ACHN (cell line): ENCODE measurements at places on chromosomes 13 and 19.

DNA sequence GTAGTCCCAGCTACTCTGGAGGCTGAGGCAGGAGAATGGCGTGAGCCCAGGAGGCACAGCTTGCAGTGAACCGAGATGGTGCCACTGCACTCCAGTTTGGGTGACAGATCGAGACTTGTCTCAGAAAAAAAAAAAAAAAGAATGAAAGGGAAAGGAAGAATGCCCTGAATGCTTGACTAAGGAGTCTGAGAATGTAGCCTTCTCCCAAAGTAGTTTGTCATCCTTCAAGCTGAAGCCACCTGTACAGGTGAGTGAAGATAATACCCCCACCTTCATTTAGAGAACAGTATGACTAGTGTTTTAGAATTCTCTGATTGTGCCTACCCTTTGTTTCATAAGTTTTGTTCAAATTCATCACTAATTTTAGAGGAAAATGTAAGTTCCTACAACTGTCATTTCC is 5.9 kb downstream of the RCBTB1 start:
- no peak for DNase-seq

- no peak for DNase-seq
Measured at GRCh38 chr19:30570194-30570593, 198.0 kb downstream of the ZNF536 start.

DNA sequence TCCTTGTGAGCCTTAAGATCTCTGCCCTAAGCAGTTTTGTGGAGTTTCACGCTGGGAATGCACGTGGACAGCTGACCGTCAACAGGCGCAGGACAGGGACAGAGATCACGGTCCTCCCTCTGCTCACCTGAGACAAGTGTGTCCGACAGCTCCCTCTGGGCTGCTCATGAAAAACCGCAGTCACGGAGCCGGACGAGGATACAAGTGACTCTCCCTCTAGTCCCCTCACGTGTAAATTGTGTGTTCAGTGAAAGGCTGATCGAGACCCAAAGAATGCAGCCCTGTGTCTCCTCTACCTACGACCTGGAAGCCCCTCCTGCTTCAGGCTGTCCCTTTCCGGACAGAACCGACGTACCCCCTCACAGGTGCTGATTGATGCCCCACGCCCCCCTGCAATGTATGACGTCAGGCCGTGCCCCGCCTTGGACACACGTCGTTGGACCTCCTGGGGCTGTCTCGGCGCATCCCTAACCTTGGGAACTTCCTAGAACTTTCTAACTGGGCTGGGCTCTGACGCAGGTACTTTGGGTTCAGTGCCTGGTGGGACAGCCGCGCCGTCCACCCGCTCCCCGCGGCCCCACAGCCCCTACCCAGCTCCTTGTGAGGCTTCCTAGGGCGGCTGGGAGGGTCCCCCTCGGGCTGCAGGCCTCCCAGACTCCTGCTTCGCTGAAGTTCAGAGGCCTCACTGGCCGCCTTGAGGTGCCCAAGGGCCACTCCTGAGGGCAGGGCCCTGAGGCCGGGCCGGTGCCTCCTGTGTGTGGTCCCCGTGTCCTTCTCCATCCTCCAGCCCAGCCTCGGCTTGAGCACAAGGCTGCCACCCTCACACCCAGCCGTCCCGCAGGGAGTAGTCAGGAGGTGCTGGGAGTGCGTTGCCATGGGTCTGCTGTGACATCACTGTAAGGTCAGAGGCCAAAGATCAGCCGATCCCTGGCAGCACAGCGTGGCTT is at the start of gene C13orf46:
TSS of gene C13orf46 (minus strand) at position 859 of the 947 bp plus-strand sequence. CDS start at position 780, 79 bp downstream.
- DNase-seq, result no peak

- peak; percentile 30 for DNase-seq
Measured at GRCh38 chr13:43786766-43787517, at the start of gene ENOX1. ENOX1 (minus strand) TSS chr13:43786972.

- no peak for DNase-seq
Measured at GRCh38 chr13:44870456-44870929, 118.8 kb downstream of the NUFIP1 start.

DNA sequence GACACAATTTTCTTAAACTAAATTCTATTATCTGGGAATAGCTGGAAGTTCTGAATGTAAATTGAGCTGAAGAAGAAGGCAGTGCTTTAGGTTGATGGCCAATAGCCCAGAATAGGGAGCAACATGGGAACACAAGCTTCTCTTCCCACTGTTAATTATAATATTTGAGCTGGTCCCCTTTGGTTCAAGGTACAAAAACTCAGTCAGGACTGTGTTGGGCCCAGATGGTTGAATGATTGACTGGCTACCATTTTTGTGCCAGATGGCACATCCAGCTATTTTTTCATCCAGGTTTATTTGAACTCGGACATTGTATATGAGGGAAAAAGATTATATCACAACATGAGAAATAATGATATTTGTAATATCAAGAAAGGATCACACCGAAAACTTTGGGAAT is 458.9 kb downstream of the SLITRK1 start:
- DNase-seq, result no peak

- DNase-seq, result no peak
Measured at GRCh38 chr19:13861392-13861713, 15.6 kb upstream of the NANOS3 start.

DNA sequence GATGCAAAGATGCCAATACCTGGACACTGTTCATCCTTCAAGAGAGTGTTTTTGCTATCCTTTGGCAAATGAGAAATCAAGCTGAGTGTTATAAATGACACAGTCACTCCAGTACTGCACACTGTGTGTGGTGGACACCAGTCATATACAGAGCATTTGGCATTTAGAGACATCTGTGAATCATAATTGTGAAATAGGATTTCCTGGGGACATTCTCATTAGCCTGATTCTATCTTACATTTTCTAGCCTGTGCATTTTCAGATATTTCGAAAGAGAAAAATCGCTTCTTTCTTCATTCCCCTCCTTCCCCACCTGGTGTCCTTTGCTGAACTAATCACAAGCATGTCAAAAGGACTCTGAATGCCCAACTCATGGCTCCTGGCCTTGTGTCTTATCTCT is 781.0 kb upstream of the ARGLU1 start:
- DNase-seq, result peak; percentile 11

GRCh38 chr13:53622456-53622855 is 593.8 kb downstream of the OLFM4 start:
- no peak for DNase-seq

GRCh38 chr13:98874029-98874397 is 103.9 kb downstream of the DOCK9 start:
- DNase-seq, result no peak

- DNase-seq, result no peak
Measured at GRCh38 chr19:29625186-29625651, 19.1 kb downstream of the POP4 start.

DNA sequence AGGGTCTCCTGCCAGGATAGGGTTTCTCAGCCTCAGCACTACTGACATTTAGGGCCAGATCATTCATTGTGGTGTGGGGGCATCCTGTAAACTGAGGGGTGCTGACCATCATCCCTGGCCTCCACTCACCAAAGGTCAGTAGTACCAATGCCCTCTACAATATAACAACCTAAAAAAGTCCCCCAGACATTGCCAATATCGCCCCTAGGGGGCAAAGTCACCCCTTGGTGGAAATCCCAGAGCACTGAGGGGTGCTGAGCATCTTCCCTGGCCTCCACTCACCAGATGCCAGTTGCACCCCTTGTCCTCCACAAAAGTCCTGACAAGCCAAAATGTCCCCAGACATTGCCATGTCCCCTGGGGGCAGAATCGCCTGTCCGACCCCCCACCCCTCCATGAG is 21.6 kb downstream of the CPAMD8 start:
- no peak for DNase-seq

GRCh38 chr19:18023622-18024251 is 15.8 kb downstream of the ARRDC2 start:
- DNase-seq, result no peak

GRCh38 chr13:93101226-93101734 is 125.3 kb upstream of the GPC6 start:
- DNase-seq, result no peak

DNA sequence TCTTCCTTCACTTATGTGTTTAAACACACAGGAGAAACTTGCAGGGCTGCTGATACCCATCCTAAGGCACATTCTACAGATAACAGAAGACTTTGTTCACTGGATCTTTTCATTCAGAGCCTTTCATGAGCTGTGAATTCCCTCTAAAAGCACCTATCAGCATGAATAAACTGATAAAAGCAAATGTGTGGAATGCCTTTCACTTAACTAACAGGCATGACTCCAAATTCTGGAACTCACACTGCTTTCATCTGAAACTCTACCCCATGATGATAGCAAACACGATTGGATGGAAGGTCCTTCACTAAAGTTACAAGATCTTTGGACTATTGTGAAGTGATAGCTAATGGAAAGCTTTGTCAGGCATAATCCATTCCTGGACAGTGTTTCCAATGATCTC is 457.3 kb downstream of the EFNB2 start:
- DNase-seq, result no peak

DNA sequence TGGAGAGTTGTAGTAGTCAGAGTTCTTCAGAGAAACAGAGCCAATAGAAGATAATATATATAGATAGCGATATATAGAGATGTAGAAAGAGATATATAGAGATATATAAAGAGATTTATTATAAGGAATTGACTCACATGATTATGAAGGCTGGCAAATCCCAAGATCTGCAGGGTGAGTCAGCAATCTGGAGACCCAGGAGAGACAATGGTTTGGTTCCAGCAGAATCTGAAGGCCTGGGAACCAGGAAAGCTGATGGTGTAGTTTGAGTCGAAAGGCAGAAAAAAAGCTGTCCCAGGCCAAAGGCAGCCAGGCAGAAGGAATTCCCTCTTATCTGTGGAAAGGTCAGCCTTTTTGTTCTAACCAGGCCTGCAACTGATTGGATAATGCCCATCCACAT is 194.1 kb downstream of the NUFIP1 start:
- no peak for DNase-seq

GRCh38 chr13:101673360-101674105 is 221.1 kb downstream of the ITGBL1 start:
- no peak for DNase-seq

GRCh38 chr19:58318297-58318696 is 8.5 kb upstream of the ZSCAN22 start:
- DNase-seq, result no peak
